Psoas muscle (tissue), 8 donors: ENCODE measurements at places on chromosomes 16 and 17. TPM values are rescaled to one million over a fixed set of nuclear protein-coding genes. Genes with fewer than 3 reads are reported as not detected.

CCL22 gene
- polyA plus RNA-seq: not detected

DPEP3 gene
- polyA plus RNA-seq: 0.12 TPM

TNFSF13 gene
- 2.8 TPM for polyA plus RNA-seq

DVL2 gene
- polyA plus RNA-seq: 10.0 TPM

ZSCAN10 gene
- polyA plus RNA-seq: not detected

NECAB2 gene
- polyA plus RNA-seq: 0.13 TPM

HOXB1 gene
- not detected for polyA plus RNA-seq

CFAP52 gene
- not detected for polyA plus RNA-seq

XAF1 gene
- polyA plus RNA-seq: 7.4 TPM

SYT17 gene
- polyA plus RNA-seq: 0.25 TPM

MTMR4 gene
- polyA plus RNA-seq: 2.4 TPM

MSLN gene
- polyA plus RNA-seq: 0.08 TPM

FAM222B gene
- 66.2 TPM for polyA plus RNA-seq

CCL7 gene
- polyA plus RNA-seq: 2.7 TPM

PLEKHH3 gene
- polyA plus RNA-seq: 15.8 TPM

SPATA22 gene
- 0.12 TPM for polyA plus RNA-seq

RBFOX1 gene
- 40.1 TPM for polyA plus RNA-seq

CX3CL1 gene
- 6.2 TPM for polyA plus RNA-seq

RNF112 gene
- polyA plus RNA-seq: 0.25 TPM

DDX42 gene
- polyA plus RNA-seq: 46.3 TPM
